Osteoblast (primary cell): ENCODE measurements at places on chromosomes 6 and 20.

DNA sequence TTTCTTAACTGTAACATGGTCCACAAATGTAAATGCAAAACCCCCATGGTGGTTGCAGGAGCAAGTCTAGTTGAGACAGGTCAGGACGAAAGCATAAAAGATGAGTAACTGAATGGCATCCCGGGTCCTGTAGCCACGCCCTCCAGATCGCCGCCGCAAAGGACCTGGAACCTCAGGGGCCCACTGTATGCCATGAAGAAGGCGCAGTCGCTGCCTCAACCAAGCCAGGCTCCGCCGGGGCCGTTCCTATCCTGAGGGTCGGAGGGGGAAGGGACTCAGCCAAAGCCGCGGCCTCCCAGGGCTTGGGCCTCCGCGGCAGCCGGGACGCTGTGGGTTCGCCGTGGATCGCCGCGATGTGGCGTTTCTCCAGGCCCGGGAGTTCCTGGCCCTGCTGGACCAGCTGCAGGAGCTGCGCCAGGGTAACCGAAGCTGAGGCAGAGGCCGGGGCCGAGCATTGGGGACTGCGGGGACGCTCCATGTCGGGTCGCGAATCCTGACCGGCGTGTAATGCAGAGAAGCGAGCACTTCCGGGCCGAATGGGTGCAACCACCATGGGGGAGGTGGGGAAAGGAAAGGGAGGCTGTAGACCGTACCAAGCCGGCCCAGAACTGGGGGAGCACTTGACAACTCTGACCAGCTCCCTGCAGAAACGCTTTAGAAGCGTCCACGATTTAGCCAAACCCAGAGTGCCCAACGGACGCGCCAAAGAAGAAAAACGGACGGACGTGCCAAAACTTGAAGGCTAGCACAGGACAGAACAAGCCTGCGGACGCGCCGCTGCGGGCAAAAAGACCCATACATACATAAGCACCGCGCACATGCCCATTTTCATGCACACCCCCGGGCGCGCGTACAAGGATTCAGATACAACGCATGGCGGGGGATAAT is 11.1 kb downstream of the RPL7L1 start:
- peak; percentile 94 for DNase-seq

- DNase-seq: peak; percentile 47
Observed at GRCh38 chr6:43103253-43103876, 27.3 kb downstream of the PTK7 start.

DNA sequence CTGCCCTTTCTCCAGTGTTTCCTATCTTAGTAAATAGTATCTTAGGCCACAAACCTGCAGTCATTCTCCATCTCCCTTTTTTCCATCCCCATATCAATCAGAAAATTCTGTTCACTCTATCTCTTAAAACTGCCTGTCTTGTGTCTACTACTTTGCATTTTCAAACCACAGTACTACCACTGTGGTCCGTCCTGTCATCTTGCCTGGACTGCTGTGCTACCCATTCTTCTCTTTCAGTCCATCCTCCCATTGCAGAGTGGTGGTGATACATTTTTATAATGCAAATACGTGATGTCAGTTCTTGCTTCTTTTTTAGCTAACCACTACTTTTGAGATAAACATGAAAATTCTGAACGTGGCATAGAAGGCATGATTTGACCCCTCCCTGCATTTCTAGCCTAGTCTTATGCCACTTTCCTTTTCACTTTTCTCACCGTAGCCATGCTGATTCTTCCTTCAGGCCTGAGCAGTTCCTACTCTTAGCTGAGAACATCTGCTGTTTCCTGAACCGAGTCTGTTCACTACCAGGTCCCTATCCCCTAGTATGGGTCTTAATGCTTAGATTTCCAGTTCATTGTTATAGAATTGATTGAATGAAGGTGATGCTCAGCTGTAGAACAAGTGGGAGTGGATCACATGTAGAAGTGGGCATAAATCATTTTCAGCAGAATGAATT is 13.8 kb downstream of the TBPL1 start:
- no peak for DNase-seq

DNA sequence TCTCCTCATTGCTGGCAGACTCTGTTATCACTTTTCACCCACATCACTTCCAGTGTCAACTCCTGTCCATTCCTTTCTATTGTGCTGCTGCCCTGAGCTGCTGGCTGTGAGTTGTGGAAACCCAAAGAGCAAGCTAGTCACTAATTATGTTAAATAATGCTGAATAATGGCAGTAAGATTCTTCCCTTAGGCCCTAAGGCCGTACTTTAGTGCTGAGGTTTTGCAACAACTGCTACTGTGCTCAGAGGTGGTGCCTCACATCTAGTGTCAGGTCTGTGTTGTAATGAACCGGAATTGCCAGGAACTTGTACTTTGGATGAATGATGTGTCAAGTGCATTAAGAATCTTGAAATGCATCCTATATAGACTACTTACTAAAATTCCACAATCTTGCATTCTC is 372.2 kb upstream of the RNF217 start:
- no peak for DNase-seq

GRCh38 chr20:57102160-57102559 is 164.3 kb downstream of the BMP7 start:
- DNase-seq: no peak

DNA sequence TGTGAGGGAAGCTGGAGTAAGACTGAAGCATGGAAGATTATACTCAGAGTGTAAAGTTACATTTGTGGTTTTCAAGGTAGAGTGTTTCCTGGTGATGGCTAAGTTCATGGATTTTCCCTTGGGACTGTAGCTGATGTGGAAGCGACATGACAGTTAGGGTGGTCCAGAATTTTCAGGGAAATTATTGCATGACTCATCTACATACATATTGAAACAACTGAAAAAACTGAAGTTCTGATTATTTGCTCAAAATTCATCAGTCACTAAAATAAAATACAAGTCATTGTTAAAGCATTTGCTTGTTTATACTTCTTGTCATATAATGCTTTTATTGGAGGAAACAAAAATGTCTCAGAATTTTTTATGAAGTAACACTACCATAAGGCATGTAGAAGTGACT is 700.0 kb downstream of the RFPL4B start:
- peak; percentile 35 for DNase-seq

DNA sequence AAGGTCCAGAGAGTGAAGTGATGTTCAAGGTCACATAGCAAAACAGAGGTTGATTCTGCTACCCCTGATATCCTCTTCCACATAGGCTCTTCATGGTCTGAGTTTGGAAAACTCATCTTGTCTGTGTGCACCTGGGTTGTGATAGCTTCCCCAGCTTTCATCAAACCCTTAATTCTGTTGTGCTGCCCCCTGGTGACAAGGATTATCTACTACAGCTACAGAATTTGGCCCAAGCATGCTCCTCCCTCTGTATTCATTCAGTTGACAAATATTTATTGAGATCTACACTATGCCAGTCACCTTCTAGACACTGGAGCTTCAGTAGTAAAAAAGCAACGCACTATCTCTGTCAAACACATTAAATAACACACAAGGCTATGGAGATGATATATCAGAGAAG is 50.4 kb downstream of the SMPDL3A start:
- DNase-seq: peak; percentile 83

DNA sequence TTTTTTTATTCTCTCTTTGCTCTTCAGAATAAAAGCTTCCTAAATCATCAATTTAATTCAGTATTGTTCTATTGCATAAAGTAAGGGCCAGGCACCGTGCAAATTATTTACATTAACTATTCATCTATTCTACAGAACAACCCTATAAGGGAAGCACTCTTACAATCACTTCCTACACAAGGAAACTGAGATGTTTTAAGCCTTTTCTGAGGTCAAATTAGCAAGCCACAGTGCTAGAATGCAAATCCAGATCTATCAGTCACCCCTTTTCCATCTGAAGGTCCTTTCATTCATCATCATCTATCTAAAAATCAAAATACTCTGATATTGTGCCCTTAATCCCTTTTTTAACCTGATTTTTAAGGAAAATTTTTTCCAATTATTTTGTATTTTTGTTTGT is 31.2 kb downstream of the FRK start:
- no peak for DNase-seq

DNA sequence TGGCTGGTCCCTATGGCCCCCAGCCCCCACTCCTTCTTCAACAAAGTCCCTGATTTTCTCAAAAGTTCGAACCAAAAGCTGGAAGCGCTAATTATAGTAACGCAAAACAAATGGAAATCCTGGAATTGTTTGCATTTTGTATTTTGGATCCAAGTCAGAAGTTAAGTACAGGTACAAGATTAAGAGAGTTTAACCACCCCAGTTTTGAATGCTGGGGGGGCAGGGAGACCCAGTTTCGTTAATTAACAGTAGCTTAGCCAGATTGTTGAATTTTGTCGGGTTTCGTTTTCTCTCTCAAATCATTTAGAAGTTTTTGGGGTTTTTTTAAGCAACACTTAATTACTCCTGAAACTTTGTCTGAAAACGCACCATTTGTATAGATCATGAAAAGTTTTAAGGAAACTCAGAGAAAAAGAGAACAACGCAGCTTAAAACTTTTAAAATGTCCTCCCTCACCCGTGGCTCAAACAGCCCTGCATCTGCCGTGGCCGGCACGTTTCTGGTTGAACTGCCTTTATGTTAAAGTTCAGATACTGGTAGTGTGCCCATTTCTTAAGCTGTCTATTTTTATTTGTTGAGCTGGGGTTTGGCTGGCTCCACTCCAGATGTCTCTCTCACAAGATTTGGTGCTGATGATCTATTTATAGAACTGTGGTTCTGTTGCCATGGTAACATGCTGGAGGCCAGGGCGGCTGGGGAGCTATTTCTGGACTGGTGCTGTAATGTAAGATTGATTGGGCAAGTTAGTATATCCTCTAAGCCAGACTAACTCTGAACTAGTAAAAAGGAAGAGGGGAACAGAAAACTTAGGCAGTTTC is 55.0 kb downstream of the GNAS start:
- DNase-seq: peak; percentile 92

DNA sequence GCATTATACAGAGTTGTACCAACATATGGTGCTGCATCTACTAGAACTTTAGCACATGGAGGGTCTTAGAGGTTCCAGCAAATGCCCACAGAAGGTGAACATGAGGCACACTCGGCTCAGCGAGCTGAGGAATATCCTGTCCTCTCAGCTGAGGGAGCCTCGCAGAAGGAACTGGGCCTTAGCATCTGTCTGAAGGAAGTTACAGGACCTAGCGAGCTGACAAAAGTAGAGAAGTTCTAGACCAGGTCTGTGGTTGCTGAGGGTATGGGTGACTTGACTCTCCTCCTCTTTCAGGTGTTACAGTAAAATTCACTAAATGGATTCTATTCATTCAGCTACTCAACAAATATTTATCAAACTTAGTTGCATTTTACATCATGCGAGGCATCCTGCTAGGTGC is 157.2 kb downstream of the ZDHHC14 start:
- no peak for DNase-seq

- peak; percentile 90 for DNase-seq
Observed at GRCh38 chr6:35148167-35148741, 7.1 kb upstream of the TCP11 start.

DNA sequence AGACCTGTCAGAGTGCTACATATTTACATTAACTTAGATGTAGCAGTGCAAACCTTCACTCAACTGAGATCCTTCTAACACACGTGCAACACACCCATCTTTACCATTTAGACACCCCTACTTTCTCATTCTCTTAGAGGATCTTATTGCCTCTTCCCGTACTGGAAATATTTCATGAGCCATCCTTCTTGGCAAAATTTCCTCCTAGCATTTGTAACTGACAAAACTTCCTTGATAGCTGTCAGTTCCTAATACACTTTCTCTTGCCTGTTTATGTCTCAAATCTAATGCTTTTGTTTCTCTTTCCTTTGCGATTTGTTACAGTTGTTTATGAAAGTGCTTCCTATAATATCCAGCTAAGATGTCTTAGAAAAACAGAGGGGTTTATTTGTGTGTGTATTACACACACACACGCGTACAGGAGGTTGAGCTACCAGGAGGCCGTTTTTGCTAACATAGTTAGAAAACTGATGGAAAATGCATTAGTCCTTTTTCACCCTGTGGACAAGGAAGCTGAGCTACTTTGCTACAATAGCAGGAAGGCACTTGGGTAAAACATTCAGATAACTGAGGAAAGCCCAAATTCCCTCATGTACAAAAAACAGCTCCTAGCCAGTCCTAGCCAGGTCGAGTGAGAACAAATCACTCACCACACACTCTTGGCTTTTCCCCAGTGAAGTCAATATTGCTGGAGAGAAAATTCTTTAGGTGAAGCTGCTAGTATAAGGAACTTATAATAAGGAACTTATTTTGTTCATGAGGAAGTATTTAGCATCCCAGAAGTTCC is 153.6 kb downstream of the NFATC2 start:
- no peak for DNase-seq

DNA sequence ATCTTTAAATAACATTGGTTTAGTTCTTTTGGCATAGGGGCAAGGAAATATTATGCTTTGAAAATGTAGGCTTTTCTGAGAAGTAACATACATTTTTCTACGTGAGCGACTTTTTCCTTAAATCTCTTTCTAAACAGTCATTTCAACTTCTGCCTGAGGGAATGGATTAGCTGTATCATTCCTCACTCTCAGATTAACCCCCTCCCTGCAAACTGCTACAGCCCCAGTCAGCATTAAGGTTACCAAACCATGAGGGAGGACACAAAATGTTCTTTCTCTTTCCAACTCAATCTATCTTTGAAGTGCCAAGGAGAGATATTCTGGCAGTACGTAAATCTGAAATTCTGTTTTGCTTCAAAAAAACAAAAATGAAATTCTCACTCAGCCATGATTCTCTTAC is 231.3 kb upstream of the FLRT3 start:
- DNase-seq: no peak

DNA sequence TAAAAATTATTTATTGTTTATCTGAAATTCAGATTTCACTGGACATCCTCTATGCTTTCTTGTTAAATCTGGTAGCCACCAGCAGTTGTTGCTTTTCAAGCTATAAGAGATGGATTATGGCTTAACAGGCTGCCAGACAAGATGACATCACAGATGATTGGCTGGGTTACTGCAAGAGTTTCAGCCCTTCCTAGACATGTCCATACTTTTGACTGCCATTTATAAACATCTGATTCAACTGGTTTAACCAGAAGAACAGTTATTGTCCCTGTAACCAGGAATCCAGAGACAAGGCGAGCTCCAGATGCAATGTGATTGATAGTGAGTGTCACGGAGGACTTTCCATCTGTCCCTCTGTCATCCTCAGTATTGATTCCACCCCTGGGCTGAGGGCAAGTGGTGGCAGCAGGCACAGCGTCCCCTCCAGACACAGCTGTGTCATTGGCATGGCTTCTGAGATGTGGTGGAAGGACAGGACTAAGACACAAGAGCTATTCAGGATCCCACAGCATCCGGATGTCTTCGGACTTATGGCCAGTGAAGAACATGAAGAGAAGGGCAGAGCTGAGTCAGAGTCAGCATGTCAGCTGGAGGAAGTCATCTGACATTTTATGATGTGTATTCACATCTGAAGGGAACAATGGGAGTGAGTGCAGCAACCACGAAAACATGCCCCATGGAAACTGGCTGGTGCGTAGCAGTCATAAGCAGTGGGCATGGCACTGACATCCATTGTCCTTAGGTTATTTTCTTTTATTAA is 284.5 kb upstream of the CDYL start:
- DNase-seq: no peak

DNA sequence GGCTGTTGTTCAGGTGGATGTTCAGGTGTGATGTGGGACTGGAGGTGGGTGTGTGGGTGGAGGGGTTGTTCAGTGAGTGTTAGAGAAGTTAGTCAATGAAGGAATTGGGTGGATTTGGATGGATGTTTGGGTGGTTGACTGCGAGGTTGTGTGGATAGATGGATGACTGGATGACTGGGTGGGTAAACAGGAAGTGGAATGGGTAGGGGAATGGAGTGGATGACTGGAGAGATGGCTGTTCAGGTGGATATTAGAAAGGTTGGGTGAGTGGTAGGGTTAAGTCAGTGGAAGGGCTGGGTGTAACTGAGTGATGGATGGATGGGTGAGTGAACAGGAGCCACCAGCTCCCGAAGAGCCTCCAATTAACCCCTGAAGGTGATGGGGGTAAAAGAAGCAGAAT is 27.9 kb downstream of the JPH2 start:
- peak; percentile 72 for DNase-seq

- DNase-seq: peak; percentile 95
Observed at GRCh38 chr6:2971420-2972218, at the start of gene SERPINB6. Gene SERPINB6, minus strand, starts transcription at chr6:2971567. Its CDS starts 12,235 bp downstream, at chr6:2959332.
